WERI-Rb-1 (cell line): ENCODE measurements at places on chromosomes 4 and X.

GRCh38 chr4:186704057-186704456, 19.6 kb downstream of the FAT1 start:
- DNase-seq, result no peak

- DNase-seq, result no peak
These were observed 31.0 kb upstream of the ADRA2C start for GRCh38 chr4:3735196-3735595.

DNA sequence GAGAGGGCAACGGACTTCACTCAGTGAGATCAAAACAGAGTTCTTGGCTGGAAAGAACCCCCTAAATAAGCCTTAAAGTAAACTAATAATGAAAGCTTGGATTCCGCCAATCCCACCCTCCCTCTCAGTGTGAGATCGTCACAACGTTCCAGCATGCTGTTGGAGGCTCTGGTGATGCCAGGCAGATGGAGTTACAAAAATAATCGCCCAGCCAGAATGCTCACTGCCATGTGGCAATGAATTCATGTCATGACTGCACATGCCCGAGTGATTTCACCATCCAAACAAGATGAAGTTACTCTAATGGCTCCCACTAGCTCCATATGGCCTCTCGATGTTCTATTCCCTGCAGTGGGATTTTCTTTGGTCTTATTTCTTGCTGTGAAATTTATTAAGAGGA, 248.0 kb downstream of the SPATA18 start:
- no peak for DNase-seq

DNA sequence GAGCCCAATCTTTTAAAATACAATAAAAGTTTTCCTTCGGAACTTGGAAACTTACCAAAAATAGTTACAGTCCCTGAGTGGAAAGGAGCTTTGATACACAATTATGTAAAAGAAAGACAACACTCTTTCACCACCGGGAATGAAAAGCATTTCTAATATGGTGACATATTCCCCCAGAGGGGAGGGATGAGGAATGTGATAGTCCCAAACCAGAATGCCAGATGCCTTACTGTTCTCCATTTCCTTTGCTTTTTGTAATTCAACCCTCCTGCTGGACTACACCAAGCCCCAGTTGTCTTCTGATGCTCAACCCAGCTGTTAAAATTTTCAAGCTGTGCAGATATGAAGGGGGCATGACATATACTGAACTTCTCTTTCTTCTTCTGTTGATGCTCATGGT, 4.1 kb downstream of the PRIMPOL start:
- DNase-seq, result no peak

DNA sequence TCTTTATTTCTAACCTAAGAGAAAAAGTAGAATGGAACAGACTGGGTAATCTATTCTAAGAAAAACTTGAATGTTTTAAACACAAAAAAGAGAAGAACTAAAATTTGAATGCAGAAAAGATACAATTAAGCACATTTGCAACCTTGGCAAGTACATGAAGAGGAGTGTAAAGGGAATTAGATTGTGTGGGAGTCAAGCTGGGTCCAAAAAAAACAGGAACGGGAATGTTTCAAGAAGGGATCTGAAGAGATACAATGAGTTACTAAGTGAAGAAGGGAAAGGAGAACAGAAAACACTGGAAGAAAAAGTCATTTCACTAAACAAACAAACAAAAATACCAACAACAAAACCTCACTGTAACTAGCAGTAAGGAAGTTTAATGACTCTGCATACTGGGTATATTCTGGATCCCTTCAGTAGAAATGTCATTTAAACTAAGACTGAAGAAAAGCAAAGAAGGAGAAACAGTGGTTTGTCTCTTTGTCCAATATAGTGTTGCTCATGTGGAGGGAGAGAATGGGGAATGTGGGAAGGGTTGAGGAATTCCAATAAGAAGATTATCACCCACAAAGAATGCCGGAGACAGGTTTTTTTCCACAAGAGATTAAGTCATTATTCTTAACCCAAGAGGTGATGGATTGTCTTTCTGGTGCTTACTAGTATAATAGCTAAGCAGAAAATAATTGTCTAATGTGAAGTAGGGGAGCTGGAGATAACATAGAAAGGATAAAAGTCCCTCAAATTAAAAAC, 50.4 kb upstream of the PTPN13 start:
- no peak for DNase-seq

DNA sequence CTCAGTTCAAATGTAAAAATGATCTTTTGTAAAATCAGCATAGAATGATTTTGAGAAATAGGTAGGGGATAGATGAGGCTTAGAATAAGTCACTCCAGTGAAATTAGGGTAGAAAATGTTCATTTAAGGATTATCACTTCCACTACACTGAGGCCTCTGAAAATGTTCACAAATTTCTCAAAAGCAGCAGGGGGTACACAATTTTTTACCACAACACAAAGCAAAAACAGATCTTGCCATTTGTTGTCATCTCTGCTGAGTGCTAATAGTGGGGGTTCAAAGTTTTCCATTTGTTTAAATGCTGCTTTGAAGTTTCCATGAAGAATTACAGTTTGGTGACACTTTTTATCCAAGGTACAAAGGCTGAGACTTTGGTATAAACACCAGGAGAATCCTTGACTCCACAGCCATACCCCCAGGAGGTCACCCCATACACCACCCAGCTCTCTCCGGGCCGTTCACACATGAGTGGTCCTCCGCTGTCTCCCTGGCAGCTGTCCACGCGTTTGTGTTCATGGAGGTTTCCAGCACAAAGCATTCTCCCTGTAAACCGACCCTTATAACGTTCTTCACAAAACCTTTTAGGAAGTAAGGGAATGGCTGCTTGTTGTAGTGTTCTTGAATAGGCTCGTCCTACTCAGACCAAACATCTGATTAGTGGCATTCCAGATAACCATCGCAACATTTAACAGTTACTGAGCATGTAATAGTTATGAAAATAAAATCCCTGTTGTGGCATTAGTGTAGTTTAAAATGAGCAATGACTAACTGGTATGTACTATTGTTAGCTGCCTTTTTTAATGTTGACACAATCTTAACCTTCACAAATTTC, 71.0 kb downstream of the PRSS12 start:
- peak; percentile 41 for DNase-seq
